ENCODE measurements at places on chromosomes 5 and 9. TPM values are rescaled to one million over a fixed set of nuclear protein-coding genes. Genes with fewer than 3 reads are reported as not detected.

GRCh38 chr5:180366326-180366725 lies 13.2 kb upstream of the GFPT2 start:
- H3K4me3 ChIP-seq: no peak overlapping the region
- no peaks in the 10 kb centered on the region for H3K36me3 ChIP-seq
- no peak overlapping the region for H3K27ac ChIP-seq
- no peaks in the 10 kb centered on the region for H3K4me1 ChIP-seq
- no peak for DNase-seq
- H3K27me3 ChIP-seq: no peaks in the 10 kb centered on the region

DNA sequence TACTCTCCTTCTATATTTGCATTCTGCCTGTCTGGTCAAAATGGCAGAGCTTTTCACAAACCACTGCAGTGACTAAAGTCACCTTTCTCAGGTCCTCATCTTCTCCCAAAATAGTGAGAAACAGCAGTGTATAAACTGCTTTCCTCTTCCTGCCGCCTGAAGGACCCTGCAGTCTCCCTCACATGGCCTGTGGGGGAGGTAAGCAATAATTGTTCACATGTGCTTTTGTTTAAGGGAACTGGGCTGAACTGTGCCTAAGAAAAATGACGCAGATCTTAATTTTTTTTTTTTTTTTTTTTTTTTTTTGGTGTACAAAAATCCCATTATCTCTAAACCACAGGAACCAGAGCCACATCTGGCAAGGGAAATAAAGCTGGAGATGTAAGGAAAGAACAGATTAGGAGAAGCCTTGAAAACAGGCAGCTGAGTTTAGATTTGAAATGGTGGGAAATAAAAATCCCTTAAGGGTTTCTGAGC lies 131.7 kb upstream of the VLDLR start:
- no peak for DNase-seq
- no peak overlapping the region for H3K27ac ChIP-seq
- no peak overlapping the region for H3K4me3 ChIP-seq
- H3K4me1 ChIP-seq: peaks cover 2% of the 10 kb centered on the region
- no peaks in the 10 kb centered on the region for H3K27me3 ChIP-seq

- H3K4me3 ChIP-seq: no peak overlapping the region
- H3K4me1 ChIP-seq: peaks cover 12% of the 10 kb centered on the region
- no peak overlapping the region for H3K27ac ChIP-seq
- no peaks in the 10 kb centered on the region for H3K27me3 ChIP-seq
Measured at GRCh38 chr9:8860925-8861324, 1061.3 kb upstream of the DMAC1 start.

KIF12 gene
- total RNA-seq: 11.4 TPM

GRCh38 chr9:130471411-130472183 lies 26.8 kb downstream of the ASS1 start:
- H3K27ac ChIP-seq: no peak overlapping the region
- H3K36me3 ChIP-seq: no peaks in the 10 kb centered on the region
- H3K4me3 ChIP-seq: no peak overlapping the region
- H3K4me1 ChIP-seq: peaks cover 13% of the 10 kb centered on the region

NUP188 gene
- 54.1 TPM for total RNA-seq

MATR3 gene
- 235 TPM for total RNA-seq

MRRF gene
- 25.2 TPM for total RNA-seq

Measured in endodermal cell (in vitro differentiated cells).